ENCODE measurements at places on chromosomes 4 and X. TPM values are rescaled to one million over a fixed set of nuclear protein-coding genes. Genes with fewer than 3 reads are reported as not detected.

Gene TMPRSS11B
- total RNA-seq = not detected

- H3K27me3 ChIP-seq = no peaks in the 10 kb centered on the region
- no peak overlapping the region for H3K4me3 ChIP-seq
- H3K4me1 ChIP-seq = peaks cover 18% of the 10 kb centered on the region
- H3K36me3 ChIP-seq = no peaks in the 10 kb centered on the region
Measured at GRCh38 chrX:148610328-148610698, 109.9 kb downstream of the AFF2 start.

Gene CASK
- 157 TPM for total RNA-seq

- H3K4me1 ChIP-seq = peaks cover 33% of the 10 kb centered on the region
- H3K27ac ChIP-seq = peak overlapping the region; percentile 97
- H3K4me3 ChIP-seq = peak overlapping the region; percentile 99
- H3K27me3 ChIP-seq = no peaks in the 10 kb centered on the region
- DNase-seq = no peak
Measured at GRCh38 chr4:75671802-75672421, 1.3 kb downstream of the G3BP2 start.

Gene FAM47A
- total RNA-seq = not detected

- H3K4me1 ChIP-seq = peaks cover 6% of the 10 kb centered on the region
- H3K27ac ChIP-seq = no peak overlapping the region
- H3K4me3 ChIP-seq = no peak overlapping the region
- DNase-seq = no peak
- no peaks in the 10 kb centered on the region for H3K27me3 ChIP-seq
Measured at GRCh38 chr4:83125738-83126141, 11.2 kb upstream of the PLAC8 start.

- H3K4me1 ChIP-seq = no peaks in the 10 kb centered on the region
- H3K27ac ChIP-seq = no peak overlapping the region
- DNase-seq = no peak
- no peaks in the 10 kb centered on the region for H3K27me3 ChIP-seq
- no peaks in the 10 kb centered on the region for H3K36me3 ChIP-seq
- H3K4me3 ChIP-seq = no peak overlapping the region
Measured at GRCh38 chr4:150694438-150694837, 112.5 kb downstream of the MAB21L2 start.

DNA sequence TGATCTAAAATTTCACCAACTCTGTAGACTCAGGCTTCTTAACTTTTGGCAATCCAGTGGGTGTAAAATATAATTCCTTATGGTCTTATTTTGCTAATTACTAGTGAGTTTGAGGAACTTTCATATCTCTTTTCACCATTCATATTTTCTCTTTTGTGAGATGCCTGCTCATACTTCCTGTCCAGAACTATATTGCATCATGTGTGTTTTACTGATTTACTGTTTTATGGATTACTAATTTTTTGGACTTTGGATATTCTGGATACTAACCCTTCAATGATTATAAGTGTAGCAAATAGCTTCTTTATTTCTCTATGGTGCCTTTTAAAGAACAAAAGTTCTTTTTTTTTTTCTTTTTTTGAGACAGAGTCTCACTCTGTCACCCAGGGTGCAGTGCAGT, 20.6 kb downstream of the GSX2 start:
- no peak for DNase-seq
- no peak overlapping the region for H3K4me3 ChIP-seq
- H3K4me1 ChIP-seq = no peaks in the 10 kb centered on the region
- no peak overlapping the region for H3K27ac ChIP-seq
- H3K27me3 ChIP-seq = no peaks in the 10 kb centered on the region

GRCh38 chr4:168610911-168611530, 114.2 kb downstream of the PALLD start:
- no peak overlapping the region for H3K4me3 ChIP-seq
- no peaks in the 10 kb centered on the region for H3K36me3 ChIP-seq
- no peak overlapping the region for H3K27ac ChIP-seq
